Stimulated activated CD4-positive, alpha-beta T cell treated with anti-CD3 and anti-CD28 coated beads, Interleukin-4, amount 100 ng/mL, for 1 hour (primary cell): ENCODE measurements at places on chromosomes 7 and 10.

GRCh38 chr10:20492447-20492846 lies 404.7 kb downstream of the NEBL start:
- DNase-seq, result no peak

DNA sequence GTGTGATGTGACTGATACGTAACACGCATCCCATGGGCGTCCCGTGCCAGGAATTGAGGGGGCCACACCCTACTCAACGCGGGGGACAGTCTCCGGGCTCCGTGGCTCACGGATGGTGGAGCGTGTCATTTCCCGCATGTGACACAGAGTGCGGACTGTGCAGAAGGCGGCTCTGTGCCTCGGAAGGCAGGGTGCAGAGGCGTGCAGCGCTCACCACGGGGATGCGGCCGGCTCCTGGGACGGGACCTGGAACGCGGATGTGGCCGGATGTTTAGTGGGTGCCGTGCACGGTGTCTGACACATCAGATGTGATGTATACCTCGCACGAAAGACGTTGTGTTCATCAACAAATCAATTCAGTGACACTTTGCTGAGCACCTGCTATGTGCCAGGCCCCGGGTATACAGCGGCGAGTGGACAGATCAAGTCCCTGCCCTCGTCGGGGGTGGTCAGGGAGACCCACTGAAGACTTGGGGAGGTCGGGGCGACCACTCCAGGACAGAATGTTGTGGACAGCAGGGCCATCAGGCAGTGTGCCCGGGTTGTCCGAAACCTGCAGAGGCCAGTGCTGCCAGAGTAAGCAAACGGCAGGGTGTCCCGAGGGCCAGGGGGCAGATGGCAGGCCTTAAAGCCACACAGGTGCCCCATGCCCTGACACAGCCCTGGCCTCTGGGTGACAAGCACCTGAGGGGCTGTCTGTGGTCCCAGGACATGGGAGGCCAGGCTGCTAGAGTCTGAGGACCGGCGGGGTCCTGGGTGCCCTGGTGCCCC lies 38.1 kb downstream of the MICALL2 start:
- no peak for DNase-seq

- DNase-seq, result no peak
These were observed 39.4 kb upstream of the PHF14 start for GRCh38 chr7:10934292-10934691.

- DNase-seq, result no peak
These were observed 6.5 kb downstream of the SHH start for GRCh38 chr7:155805826-155806095.

GRCh38 chr10:122513053-122513452 lies 47.5 kb upstream of the DMBT1 start:
- DNase-seq, result no peak

DNA sequence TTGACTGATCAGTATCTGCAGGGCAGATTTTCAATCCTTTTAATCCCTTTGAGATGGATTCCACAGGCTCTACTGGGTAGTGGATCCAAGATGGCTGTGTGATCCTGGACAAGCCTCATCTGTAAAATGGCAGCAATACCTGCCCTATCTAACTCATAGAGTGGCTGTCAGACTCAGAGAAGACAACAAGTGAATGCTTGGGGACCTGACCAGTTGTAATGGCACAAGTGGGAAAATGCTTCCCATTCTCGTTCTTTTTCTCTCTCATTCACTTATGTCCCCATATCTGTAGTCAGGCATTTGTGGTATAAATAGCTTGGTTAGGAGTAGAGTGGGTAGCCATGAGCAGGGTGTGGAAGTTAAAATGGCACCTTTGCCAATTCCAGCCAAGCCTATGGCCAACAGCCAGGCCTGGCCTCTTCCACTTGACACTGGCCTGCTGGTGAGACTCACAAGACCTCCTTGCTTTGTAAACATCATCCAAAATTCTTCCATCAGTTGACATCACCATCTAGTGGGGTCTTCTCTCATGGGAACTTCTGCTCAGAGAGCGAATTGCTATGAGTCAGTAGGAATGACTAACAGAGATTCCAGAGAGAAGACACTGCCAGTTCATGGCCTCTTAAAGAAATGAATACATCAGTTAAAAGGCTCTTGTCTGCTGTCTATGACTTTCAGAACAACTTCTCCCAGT lies 150.1 kb downstream of the PLPP4 start:
- no peak for DNase-seq

- DNase-seq, result no peak
These were observed 37.5 kb downstream of the PAPSS2 start for GRCh38 chr10:87696922-87697745.

DNA sequence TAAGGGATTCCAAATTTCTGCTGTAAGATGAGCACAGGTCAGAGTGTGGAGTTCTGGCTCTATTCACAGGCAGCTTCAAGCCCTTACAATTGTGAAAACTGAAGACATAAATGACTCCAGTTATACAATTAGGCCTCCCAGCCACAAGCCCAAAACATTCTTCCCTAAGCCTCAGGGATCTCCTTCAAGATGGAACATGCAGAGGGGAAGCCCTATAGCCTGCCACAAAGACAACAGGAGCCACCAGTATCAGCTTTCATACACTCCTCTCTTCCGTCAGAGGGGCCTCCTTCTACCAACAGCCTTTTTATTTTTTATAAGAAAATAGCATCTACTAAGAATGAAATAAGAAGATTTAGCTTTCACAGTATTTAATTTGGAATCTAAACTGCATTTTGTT lies 46.5 kb downstream of the DLD start:
- no peak for DNase-seq

- no peak for DNase-seq
These were observed 84.2 kb downstream of the TBXAS1 start for GRCh38 chr7:139913021-139913844.

DNA sequence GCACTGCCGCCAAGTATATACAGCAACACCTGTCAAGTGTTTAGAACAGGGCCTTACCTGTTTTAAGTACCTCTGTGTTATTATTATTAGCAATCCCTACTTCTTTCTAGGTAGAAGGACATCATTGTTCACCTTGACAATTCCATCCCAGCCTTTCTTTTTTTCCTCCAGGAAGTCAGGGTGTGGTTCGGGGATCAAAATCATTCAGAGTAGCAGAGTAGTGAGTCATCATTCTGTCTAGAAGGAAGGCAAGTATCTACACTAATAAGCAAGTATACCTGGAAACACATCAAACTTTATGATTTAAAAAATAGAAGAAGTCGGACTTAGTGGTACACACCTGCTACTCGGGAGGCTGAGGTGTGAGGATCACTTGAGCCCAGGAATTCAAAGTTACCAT lies 25.5 kb upstream of the CAPZA2 start:
- DNase-seq, result no peak

- no peak for DNase-seq
These were observed 136.9 kb downstream of the MBL2 start for GRCh38 chr10:52635651-52636050.

DNA sequence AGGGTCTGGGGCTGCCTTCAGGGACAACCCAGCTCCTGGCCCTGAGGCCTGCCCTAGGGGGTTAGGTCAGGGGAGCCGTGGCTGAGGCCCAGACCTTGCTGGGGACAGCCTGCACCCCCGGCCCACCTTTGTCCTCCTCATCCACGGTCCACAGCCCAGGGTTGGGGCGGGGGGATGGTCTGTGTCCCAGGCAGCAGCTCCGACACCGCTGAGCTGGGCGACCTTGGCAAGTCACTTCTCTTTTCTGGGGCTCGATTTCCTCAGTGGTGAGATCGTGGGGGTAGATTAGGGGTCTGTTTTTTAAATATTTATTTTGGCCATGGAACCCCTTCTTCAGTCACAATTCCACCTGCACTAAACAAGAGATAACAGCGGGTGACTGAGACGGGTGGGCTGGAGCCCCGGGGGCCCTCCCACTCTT lies 30.9 kb downstream of the DNAJB12 start:
- DNase-seq, result no peak

DNA sequence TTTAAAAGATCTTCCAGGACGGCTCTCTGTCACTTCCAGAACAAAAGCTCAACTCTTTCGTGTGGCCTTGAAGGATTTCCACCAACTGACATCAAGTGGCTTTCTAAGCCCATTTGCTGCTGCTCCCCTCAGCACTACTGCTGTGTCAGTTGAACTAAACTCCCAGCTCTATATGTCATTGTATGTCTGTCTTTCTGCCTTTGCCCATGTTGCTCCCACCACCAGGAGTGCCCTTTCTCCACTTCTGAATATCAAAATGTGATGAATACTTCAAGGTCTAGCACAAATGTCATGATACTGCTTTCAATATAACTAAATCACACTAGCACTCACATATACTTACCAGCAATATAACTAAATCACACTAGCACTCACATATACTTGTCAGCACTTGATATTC lies 138.3 kb downstream of the ATXN7L1 start:
- DNase-seq, result no peak

DNA sequence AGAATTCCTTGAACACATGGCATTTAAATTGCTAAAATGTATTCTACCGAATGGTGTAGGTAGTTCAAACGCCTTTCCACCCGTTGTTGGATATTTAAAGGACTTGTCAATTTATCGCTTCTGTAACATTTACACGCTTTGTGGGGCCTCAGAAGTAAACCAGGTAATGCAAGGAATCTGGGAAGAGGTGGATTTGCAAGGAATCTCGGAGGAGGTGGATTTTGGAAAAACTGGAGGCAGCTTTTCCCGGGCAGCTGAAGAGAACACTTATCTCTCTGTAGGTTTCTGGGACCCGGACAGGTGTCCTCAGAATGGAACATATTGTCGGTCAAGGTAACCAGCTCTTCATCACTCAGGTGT lies 592 bp upstream of the MAPK8 start:
- DNase-seq, result no peak

- DNase-seq, result no peak
These were observed 41.3 kb downstream of the ZNF438 start for GRCh38 chr10:30990351-30990750.

GRCh38 chr7:39027491-39027890 lies 49.8 kb downstream of the POU6F2 start:
- DNase-seq, result no peak

- DNase-seq, result no peak
These were observed 85.6 kb upstream of the CAPZA2 start for GRCh38 chr7:116776610-116777289.

DNA sequence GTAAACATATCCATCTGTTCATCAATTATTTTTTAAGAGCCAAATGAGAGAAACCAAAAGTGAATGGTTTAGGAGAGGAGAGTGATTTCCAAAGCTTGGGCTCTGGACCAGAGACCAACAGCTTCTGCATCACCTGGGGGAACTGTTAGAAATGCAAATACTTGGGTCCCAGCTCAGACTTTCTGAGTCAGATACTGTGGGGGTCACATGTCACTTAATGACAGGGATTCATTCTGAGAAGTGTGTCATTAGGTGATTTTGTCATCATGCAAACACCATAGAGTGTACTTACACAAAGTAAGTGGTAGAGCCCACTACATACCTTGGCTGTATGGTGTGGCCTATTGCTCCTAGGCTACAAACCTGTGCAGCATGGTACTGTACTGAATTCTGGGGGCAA lies 128.5 kb upstream of the PRR15 start:
- no peak for DNase-seq

- no peak for DNase-seq
These were observed 39.5 kb downstream of the LHFPL3 start for GRCh38 chr7:104367926-104368325.

- DNase-seq, result no peak
These were observed 73.9 kb downstream of the C10orf90 start for GRCh38 chr10:126596472-126597016.

GRCh38 chr7:80770675-80771081 lies 132.2 kb downstream of the CD36 start:
- no peak for DNase-seq

DNA sequence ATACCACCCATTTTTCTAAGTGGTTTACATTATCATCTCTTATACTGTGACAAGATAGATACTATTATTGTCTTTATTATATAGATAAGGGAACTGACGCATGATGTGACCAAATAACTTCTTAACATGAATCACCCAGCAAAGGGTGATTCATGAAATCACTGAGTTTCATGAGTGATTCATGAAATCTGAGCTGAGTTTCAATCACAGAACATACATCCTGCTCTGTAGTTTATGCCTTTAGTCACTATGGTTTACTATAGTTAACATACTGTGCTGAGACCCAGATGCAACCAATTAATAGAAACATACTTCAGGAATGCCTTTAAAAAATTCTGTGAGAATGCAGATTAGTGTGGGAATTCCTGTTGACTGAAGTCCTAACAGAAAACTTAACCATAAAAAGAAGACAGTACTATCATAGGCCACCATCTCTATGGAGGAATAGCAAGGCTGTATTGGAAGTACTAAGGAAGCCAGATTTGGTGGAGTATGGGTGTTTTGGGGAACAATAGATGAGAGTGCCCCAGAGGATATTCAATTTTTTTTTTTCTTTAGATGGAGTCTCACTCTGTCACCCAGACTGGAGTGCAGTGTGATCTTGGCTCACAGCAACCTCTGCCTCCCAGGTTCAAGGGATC lies 43.1 kb upstream of the SEMA3A start:
- DNase-seq, result no peak

GRCh38 chr10:110436554-110437350 lies 61.0 kb upstream of the DUSP5 start:
- no peak for DNase-seq

GRCh38 chr7:158609313-158609974 lies 21.8 kb upstream of the PTPRN2 start:
- no peak for DNase-seq

DNA sequence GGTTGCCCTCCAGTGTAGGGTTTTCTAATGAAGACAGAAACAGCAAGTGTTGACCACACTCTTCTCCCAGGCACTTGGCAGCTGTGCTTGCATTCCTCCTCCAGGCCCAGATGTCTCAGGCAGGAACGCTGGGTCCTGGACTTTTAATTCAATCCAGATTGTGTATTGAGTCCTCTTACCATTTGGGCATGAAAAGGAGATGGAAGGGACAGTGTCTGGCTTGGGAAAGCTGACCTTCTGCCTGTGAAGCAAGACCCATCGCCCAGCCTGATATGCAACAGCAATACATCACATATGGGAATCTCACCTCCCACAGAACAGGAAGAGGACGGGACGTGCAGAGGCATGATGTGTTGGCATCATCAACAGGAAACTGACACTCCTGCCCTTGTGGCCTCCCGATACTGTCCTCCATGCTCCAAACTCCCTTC lies 174.4 kb upstream of the LYZL2 start:
- no peak for DNase-seq

GRCh38 chr7:25835197-25835596 lies 316.8 kb upstream of the NFE2L3 start:
- DNase-seq, result no peak

- DNase-seq, result no peak
These were observed 982.1 kb upstream of the MBL2 start for GRCh38 chr10:53754596-53755250.
